ENCODE measurements at places on chromosomes 12 and 14.

GRCh38 chr14:69342928-69343525, 55.1 kb downstream of the ERH start:
- H3K27ac ChIP-seq: no peak overlapping the region
- H3K36me3 ChIP-seq: no peaks in the 10 kb centered on the region
- no peaks in the 10 kb centered on the region for H3K4me1 ChIP-seq
- peaks cover 6% of the 10 kb centered on the region for H3K27me3 ChIP-seq

GRCh38 chr12:6925239-6925539, 2.6 kb upstream of the ATN1 start:
- no peak overlapping the region for H3K4me3 ChIP-seq
- H3K36me3 ChIP-seq: peaks cover 25% of the 10 kb centered on the region
- H3K27ac ChIP-seq: no peak overlapping the region
- no peak for DNase-seq
- H3K4me1 ChIP-seq: peaks cover 35% of the 10 kb centered on the region

GRCh38 chr12:80313209-80313608, 130.8 kb upstream of the PTPRQ start:
- no peak overlapping the region for H3K27ac ChIP-seq
- no peaks in the 10 kb centered on the region for H3K36me3 ChIP-seq
- H3K4me3 ChIP-seq: no peak overlapping the region
- DNase-seq: no peak
- H3K4me1 ChIP-seq: no peaks in the 10 kb centered on the region

GRCh38 chr12:103657331-103657730, 70.3 kb downstream of the STAB2 start:
- H3K27me3 ChIP-seq: peaks cover 14% of the 10 kb centered on the region
- H3K4me1 ChIP-seq: peaks cover 6% of the 10 kb centered on the region

DNA sequence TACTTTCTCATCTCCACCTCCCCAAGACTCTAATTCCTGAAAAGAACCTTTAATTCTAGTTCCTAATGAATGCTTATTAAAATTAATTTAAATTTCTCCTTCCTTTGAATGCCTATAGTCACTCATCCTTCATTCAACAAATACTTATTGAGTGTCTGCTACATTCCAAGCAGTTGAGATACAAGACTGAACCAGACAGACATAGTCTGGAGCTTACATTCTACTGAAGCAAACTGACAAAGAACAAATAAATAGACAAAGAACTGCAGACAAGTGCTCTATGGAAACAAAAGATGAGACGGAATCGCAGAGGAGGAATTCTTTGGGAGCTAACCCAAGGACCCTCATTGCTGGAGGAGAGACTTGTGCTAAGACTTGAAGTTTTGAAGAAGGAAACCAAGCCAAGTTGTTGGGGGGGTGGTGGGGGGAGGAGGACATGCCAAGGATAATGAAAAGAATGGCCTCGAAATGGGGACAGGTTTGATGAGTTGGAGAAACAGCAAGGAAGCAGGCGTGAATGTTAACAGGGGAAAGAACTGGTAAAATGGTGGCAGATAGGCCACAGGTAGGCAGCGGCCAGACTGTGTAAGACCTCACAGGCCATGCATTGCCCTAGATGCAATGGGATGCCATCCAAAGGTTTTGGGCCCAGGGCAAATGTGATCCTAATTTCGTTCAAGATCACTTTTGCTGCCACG, 9.7 kb upstream of the TDG start:
- no peaks in the 10 kb centered on the region for H3K27me3 ChIP-seq
- peaks cover 36% of the 10 kb centered on the region for H3K36me3 ChIP-seq
- H3K4me3 ChIP-seq: peak overlapping the region; percentile 96
- peaks cover 25% of the 10 kb centered on the region for H3K4me1 ChIP-seq
- peak overlapping the region; percentile 97 for H3K27ac ChIP-seq

GRCh38 chr12:94309373-94309772, 150.3 kb downstream of the CEP83 start:
- H3K36me3 ChIP-seq: peaks cover 75% of the 10 kb centered on the region
- H3K27ac ChIP-seq: no peak overlapping the region
- peaks cover 35% of the 10 kb centered on the region for H3K4me1 ChIP-seq
- no peak for DNase-seq
- H3K27me3 ChIP-seq: no peaks in the 10 kb centered on the region
- H3K4me3 ChIP-seq: no peak overlapping the region

DNA sequence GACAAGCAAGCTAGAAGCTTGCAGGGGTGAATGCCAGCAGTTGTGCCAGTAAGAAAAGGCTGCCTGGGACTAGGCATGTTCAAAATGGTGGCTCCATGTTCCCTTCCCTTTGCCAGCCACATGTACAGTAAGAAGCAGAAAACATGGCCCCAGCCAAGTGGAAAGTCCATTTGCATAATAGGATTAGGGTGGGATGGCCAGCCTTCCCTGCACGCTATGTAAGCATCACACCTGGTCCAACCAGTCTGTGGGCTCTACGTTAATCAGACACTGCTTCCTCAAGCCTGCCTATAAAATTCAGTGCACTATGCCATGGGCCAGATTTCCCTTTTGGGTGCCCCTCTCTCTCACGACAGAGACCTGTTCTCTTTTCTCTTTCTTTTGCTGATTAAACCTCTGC, 288.4 kb downstream of the GXYLT1 start:
- H3K4me1 ChIP-seq: no peaks in the 10 kb centered on the region
- H3K36me3 ChIP-seq: no peaks in the 10 kb centered on the region
- H3K27ac ChIP-seq: no peak overlapping the region
- no peak overlapping the region for H3K4me3 ChIP-seq

DNA sequence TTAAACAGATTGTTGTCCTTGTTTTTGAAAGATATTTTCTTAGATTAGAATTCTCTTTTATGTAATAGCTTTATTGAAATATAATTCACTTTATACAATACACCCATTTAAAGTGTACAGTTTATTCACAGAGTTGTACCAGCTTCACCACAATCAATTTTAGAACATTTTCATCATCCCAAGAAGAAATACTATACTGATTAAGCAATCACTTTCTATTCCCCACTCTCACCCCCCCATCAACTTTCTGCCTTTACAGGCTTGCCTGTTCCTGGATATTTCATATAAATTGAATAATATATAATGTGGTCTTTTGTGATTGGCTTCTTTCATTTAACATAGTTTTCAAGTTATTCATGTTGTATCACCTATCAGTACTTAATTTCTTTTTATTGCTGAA, 44.4 kb downstream of the ARHGAP5 start:
- DNase-seq: no peak
- no peaks in the 10 kb centered on the region for H3K27me3 ChIP-seq
- H3K27ac ChIP-seq: no peak overlapping the region
- H3K36me3 ChIP-seq: peaks cover 35% of the 10 kb centered on the region
- no peak overlapping the region for H3K4me3 ChIP-seq
- peaks cover under 1% of the 10 kb centered on the region for H3K4me1 ChIP-seq

GRCh38 chr14:69335371-69335771, 62.7 kb downstream of the ERH start:
- H3K36me3 ChIP-seq: no peaks in the 10 kb centered on the region
- no peak overlapping the region for H3K4me3 ChIP-seq
- H3K27ac ChIP-seq: no peak overlapping the region

DNA sequence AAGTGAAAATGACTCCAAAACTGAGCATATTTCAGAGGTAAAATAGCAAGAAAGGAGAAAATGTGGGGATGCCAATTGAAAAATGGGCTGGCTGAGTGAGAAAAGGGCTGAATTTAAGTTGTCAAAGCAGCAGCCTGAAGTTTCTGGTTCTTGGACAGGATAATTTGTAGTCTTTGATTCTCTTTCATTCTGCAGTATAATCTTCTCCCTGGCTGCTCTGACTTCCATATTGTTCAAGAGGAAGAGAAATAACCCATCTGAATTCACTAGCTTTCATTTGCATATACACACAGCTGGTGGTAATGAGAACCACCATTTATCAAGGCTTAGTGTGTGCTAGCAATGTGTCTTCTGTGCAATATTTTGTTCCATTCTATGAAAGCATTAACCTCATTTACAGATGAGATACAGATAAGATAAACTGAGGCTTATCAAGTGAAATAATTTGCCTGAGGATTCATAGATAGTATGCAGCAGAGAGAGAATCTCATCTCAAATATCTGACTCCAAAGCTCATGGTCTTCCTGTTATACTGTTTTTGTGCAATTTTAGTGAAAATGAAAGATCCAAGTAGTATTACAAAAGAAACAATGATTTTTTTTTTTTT, 184.2 kb downstream of the TMTC2 start:
- H3K27me3 ChIP-seq: no peaks in the 10 kb centered on the region
- no peak overlapping the region for H3K27ac ChIP-seq
- peaks cover 9% of the 10 kb centered on the region for H3K4me1 ChIP-seq
- no peak overlapping the region for H3K4me3 ChIP-seq
- DNase-seq: no peak

GRCh38 chr12:104699489-104700190, 242.9 kb downstream of the CHST11 start:
- H3K36me3 ChIP-seq: peaks cover 28% of the 10 kb centered on the region
- H3K4me3 ChIP-seq: peak overlapping the region; percentile 16
- H3K27ac ChIP-seq: peak overlapping the region; percentile 28
- DNase-seq: peak; percentile 54
- H3K27me3 ChIP-seq: no peaks in the 10 kb centered on the region
- H3K4me1 ChIP-seq: peaks cover 49% of the 10 kb centered on the region

- no peaks in the 10 kb centered on the region for H3K36me3 ChIP-seq
- DNase-seq: no peak
- H3K4me1 ChIP-seq: no peaks in the 10 kb centered on the region
- peaks cover 9% of the 10 kb centered on the region for H3K27me3 ChIP-seq
Observed at GRCh38 chr12:58927120-58927519, 6.8 kb upstream of the LRIG3 start.

DNA sequence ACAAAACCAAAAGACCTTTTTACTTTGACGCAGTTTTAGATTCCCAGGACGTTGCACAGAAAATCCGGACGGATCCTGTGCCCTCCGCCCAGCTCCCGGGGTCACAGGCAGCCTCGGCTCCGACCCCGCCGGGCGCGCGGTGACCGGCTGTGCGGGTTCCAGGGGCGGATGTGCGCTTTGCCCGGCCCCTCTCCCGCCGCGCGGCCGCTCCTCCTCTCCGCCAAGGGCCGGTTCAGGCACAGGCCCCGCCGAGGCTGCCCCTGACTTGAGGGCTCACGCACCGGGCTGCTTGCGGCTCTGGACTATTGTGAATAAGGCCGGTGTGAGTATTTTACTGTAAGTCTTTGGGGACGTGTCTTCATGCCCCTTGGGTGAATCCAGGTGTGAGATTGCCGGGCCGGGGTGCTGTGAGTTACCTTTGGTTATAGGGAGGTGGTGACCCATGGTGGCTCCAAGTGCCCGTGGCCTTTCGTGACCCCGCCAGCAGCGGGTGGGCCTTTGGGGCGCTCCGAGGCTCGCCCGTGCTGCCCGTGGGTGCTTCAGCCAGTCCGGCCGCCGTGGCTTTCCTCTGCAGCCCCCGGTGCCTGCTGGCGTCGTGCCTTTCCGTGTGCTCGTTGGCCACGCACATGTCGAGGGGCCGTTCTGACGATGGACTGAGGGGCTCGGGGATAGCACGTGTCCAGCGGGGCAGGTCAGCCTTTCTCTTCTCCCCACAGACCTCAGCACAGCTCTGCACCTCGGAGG, 45.9 kb downstream of the NOC4L start:
- H3K36me3 ChIP-seq: peaks cover 9% of the 10 kb centered on the region
- H3K27ac ChIP-seq: peak overlapping the region; percentile 92
- peaks cover 18% of the 10 kb centered on the region for H3K4me1 ChIP-seq
- peak overlapping the region; percentile 95 for H3K4me3 ChIP-seq

- no peak overlapping the region for H3K4me3 ChIP-seq
- DNase-seq: no peak
- no peaks in the 10 kb centered on the region for H3K36me3 ChIP-seq
- no peaks in the 10 kb centered on the region for H3K27me3 ChIP-seq
- no peak overlapping the region for H3K27ac ChIP-seq
Observed at GRCh38 chr12:43942379-43942778, 106.5 kb downstream of the TMEM117 start.

DNA sequence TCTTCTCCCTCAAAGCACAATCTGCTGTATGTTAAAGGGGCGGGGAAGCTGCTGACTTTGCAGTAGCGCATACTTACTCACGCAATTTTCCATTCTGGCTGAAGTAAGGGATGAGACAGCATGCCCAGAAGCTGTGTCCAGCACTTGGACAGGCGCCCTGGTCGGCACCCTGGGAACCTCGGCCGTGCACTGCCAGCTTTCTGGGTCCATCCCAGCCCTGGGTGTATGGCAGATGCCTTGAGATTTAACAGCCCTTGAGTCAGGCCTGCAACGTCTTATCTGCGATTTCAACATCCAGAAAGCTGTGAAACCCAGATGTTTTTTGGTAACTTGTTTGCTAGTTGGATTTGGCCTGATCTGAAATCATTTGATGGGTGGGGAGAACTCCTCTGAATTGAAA, 16.1 kb downstream of the EML1 start:
- no peaks in the 10 kb centered on the region for H3K36me3 ChIP-seq
- no peak overlapping the region for H3K27ac ChIP-seq
- no peak overlapping the region for H3K4me3 ChIP-seq
- H3K4me1 ChIP-seq: no peaks in the 10 kb centered on the region
- DNase-seq: no peak

- DNase-seq: no peak
- H3K4me3 ChIP-seq: no peak overlapping the region
- no peaks in the 10 kb centered on the region for H3K27me3 ChIP-seq
- H3K27ac ChIP-seq: no peak overlapping the region
- H3K36me3 ChIP-seq: peaks cover 10% of the 10 kb centered on the region
Observed at GRCh38 chr14:96380735-96381134, 11.2 kb upstream of the AK7 start.

GRCh38 chr14:73878436-73878835, 8.2 kb upstream of the ZNF410 start:
- H3K36me3 ChIP-seq: no peaks in the 10 kb centered on the region
- peaks cover 2% of the 10 kb centered on the region for H3K4me1 ChIP-seq
- H3K27me3 ChIP-seq: no peaks in the 10 kb centered on the region
- H3K4me3 ChIP-seq: no peak overlapping the region
- H3K27ac ChIP-seq: no peak overlapping the region

DNA sequence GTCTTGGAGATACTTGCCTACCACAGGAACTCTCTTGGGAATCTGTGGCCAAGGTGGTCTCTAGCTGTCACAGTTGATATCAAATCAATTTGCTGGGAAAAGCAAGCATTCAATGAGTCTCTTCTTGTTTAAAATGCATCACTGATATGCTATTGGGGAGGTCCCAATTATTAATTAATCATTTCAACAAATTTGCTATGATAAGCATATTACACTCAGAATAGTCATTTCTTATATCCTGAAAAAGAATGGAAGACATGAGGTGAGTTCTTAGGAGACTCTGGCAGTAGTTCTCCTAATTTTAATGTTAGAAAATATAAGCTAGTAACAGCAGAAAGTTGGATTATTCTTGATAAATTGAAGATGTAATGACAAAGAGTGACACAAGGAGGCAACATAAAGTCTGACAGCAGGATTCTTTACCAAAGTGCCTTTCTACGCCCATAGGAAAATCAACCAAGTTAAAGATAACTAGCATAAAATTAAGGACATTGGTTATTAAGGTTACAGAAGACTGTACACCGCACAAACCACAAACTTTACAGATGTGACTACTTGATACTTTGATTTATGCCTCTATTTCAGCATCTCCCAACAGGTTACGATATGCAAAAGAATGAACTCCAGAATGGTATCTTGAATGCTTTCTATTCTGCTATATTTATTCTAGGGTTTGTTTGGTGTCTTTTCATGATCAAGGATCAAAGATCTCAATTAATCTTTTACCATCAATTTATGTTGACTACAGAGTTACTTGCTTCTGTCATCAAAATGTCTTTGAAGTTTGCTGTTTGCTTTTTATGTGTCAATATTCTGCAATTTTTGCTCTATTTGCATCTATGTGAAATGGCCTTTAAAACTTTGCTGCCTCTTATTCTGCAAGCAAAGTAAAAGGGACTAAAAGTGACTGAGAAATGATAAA, 349.6 kb upstream of the CLEC14A start:
- no peaks in the 10 kb centered on the region for H3K4me1 ChIP-seq
- DNase-seq: no peak
- no peaks in the 10 kb centered on the region for H3K36me3 ChIP-seq
- H3K27ac ChIP-seq: no peak overlapping the region
